CD4-positive, alpha-beta T cell treated with Interferon alpha-2 for 1 hour (primary cell): ENCODE measurements at places on chromosomes 6 and 20.

DNA sequence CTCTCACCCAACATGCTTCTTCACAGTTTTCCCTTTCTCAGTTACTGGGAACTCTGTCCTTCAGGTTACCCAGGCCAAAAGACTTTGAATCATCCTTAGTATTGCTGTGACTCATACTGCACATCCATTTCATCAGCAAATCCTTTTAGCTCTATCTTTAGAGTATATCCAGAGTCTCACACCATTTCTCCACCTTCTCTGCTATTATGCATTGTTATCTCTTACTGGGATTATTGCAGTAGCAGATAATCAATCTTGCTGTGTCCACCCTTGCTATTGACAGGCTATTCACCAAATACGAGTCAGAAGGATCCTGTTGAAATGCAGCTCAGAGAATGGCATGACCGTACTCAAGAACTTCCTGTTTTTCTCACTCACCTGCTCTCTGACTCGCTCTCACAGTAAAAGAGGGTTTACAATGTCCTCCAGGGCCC lies 57.3 kb downstream of the BCKDHB start:
- peak; percentile 15 for DNase-seq

GRCh38 chr6:13445005-13445743 lies 42.2 kb downstream of the GFOD1 start:
- DNase-seq: no peak

GRCh38 chr6:6331946-6332601 lies 11.6 kb upstream of the F13A1 start:
- no peak for DNase-seq

DNA sequence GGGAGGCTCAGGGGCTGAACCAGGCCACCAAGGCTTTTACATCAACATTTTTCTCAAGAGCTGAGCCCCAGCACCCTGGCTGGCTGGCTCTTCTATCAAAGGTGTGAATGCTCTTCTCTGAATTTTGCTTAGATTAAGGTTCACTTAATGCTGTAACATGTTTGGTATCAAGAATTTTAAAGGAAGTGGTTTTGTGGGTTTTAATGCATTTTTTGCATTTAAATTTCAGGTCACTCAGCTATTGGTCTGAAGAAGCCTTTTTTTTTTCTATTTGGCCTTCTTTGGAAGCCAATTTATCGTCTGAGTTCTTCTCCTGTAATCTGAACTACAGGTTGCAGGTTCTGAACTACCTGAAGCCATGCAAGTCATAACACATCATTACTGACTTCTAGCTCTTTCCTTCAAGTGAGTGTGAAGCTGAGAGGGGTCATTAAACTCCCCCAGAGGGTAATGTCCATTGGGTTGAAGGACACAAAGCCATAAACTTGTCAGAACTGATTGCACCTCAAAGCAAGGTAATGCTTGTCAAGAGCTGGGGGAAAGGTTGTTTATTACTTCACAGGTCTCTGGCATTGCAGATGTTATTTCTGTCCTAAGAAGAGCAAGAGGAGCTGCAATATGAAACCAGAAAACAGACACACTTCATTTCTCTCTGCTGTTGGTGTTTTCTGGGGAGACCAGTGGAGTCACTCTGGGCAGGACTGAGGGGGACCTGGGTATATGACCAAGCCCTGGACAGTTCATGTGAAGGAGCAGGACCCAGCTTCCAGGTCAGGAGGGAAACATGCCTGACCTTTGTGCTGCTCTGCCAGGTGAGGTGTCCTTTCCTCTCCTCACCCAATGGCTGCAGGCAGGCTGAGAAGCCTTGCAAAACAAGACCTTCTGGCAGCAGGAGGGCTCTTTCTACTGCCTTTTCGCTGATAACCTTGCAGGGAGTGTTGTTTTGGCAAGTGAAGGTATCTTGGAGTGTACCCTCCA lies 26.1 kb upstream of the NEDD9 start:
- DNase-seq: peak; percentile 79

- DNase-seq: no peak
Observed at GRCh38 chr20:37353285-37353849, 7.4 kb downstream of the SRC start.

GRCh38 chr6:107196152-107196551 lies 80.8 kb upstream of the BEND3 start:
- no peak for DNase-seq

- no peak for DNase-seq
Observed at GRCh38 chr6:75130784-75131183, 75.1 kb downstream of the COL12A1 start.

DNA sequence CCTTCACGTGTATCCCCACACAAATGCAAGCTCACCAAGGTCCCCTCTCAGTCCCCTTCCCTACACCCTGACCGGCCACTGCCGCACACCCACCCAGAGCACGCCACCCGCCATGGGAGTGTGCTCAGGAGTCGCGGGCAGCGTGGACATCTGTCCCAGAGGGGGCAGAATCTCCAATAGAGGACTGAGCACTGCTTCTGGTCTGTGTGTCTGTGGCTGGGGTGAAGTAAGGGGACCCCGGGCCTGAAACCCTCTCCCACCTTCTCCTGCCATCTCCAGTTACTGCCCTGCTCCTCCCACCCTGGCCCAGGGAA lies 8.3 kb downstream of the MYL9 start:
- no peak for DNase-seq

DNA sequence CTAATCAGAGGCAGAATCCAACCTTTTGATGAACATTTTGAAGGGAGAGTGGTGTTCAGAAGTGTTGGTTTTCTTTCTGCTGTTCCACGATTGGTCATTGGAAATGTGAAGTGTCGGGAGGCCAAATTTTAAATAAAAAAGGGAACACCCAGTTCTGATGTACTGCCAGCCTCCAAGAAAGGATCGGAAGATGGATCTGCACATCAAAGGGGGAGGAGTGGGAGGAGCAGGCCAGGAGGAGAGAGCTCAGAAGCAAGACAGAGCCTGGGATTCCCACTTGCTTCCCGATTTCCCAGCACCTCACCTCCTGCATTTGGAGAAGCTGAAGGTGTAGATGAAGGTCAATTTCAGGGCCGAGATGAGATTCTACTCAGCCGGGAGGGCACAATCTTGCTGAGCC lies 55.9 kb upstream of the NAA20 start:
- DNase-seq: no peak

DNA sequence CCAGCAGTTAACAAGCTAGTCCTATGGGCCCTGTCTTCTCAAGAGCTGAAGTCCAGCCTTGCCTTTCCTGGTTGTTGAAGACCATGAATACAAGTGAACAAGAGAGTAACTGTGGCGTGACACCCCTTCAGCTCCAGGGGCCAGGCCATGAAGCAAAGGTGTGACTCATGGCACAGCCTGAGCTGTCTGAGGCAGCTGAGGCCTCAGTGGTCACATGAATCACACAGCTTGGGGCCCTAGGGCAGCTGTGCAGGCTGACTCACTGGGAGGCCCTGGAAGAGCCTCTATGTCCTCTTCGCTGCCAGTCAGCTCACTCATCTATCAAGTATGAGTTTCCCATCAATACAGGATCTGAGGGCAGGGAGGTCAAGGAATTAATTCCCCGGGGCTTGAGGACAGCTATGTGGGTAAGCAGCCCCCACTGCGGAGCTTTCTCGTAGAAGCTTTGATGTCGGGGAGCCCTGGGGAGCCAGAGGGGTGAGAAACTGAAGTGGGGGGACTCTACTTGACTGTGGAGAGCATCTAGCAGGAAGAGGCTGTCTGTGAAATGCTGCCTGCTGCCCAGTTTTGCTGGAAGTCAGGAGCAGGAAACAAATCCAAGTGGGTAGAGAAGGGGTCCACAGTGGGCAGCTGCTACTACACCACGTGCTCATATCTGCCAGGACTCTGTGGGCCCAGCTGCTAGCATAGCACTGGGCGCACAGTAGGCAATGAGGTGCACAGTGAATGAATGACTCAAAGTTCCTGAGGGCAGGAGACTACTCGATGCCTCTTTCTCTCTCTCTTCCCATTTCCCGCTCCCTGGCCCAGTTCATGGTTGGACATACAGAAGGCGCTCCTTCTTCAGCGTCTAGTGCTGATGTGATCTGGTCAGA lies 13.7 kb upstream of the FAM83C start:
- DNase-seq: no peak

DNA sequence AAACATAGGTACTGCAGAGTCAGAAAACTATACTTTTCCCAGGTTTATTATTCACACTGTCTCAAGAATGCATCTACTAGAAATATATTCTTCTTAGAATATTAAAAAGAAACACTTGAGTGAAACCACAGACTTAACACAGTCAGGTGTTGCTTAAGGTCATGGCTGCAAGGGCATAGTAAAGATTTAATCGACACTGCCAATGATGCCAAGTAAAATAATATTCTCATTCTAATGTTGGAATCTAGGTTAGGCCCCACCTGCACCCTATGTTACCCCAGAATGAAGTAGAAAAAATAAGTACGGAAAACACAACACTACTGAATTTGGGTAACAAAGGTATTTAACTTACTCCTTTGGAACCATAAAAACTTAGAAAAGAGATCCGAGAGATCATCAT lies 155.0 kb downstream of the RALGAPA2 start:
- no peak for DNase-seq

DNA sequence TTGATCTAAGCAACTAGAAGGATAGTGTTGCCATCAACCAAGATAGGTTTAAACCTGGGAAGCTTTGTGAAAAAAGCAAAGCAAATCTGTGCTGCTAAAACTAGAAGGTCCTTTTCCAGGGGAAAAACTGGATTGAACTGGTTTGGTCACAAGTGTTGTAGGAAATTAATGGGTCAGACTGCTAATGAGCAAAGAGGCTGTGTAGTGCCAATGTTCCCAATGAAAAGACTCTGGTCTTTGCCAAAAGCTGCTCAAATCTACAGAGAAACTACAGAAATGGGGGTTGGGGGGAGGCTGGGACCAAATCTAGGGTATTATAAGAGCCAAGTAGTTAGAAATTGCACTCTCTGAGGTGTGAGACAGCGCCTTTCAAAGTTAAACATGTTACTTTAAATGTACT lies 85.0 kb downstream of the PLCG1 start:
- no peak for DNase-seq

DNA sequence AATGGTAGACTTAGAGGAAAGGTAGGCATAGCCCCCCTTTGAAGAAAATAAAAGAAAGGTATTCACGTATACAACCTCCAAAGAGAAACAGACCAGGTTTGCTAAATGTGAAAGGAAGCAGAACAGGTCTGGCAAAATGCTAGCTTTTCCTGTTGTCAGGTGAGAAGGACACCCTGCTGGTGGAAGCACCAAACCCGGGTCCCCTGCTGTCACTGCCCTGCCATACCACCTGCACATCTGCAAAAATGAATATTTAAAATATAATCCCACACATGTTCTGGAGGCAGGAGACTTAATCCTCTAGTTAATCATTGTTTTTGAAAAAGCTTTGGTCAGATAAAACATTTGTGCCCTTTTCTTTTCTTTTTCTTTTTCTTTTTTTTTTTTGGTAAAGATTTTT lies 48.9 kb upstream of the OLIG3 start:
- no peak for DNase-seq
